Neural crest cell (in vitro differentiated cells): ENCODE measurements at places on chromosomes 11 and 22. TPM values are rescaled to one million over a fixed set of nuclear protein-coding genes. Genes with fewer than 3 reads are reported as not detected.
A peak's percentile ranks its signal among the peaks of the same experiment; 100 is the strongest.

The CTSW gene
- not detected in 2 replicates for total RNA-seq

GRCh38 chr11:92627615-92628256, 341.7 kb upstream of the MTNR1B start:
- no peaks in the 10 kb centered on the region for H3K27me3 ChIP-seq
- DNase-seq: no peak
- no peak overlapping the region for H3K4me3 ChIP-seq
- peaks cover 58% of the 10 kb centered on the region for H3K4me1 ChIP-seq
- H3K36me3 ChIP-seq: peaks cover 5% of the 10 kb centered on the region

- no peak for DNase-seq
- no peak overlapping the region for H3K27ac ChIP-seq
- H3K36me3 ChIP-seq: no peaks in the 10 kb centered on the region
- peaks cover 12% of the 10 kb centered on the region for H3K4me1 ChIP-seq
These were observed 566.2 kb downstream of the TMEM135 start for GRCh38 chr11:87603887-87604286.

The CAPN5 gene
- 25.8 and 26.2 TPM in 2 replicates for total RNA-seq

The SHANK2 gene
- 7.6 and 10.0 TPM in 2 replicates for total RNA-seq

GRCh38 chr11:118060869-118061268, 16.0 kb upstream of the TMPRSS4 start:
- DNase-seq: no peak
- H3K27me3 ChIP-seq: no peaks in the 10 kb centered on the region
- H3K36me3 ChIP-seq: no peaks in the 10 kb centered on the region
- H3K4me3 ChIP-seq: no peak overlapping the region
- H3K4me1 ChIP-seq: peaks cover 7% of the 10 kb centered on the region

The GGTLC2 gene
- not detected in 2 replicates for total RNA-seq

The MS4A15 gene
- total RNA-seq: not detected in 2 replicates

DNA sequence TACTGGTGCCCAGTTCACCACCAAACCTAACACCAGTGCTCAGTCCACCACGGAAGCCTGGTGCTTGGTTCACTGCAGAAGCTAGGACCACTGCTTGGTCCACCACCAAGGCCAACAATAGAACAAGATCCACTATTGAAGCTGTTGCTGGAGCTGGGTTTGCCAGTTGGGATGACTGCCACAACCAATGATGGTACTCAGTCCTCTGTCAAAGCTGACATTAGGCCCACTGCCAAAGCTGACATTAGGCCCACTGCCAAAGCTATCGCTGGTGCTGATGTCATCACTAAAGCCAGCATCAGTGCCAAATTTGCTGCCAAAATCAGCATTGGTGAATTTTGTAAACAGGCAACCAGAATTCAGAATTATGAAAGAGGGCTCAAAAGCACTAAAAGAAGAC, 1850.2 kb upstream of the RAG2 start:
- H3K27me3 ChIP-seq: no peaks in the 10 kb centered on the region
- H3K27ac ChIP-seq: no peak overlapping the region
- no peak for DNase-seq

The ADM gene
- 12.3 and 13.9 TPM in 2 replicates for total RNA-seq

The THAP12 gene
- total RNA-seq: 55.2 and 62.0 TPM in 2 replicates

The OR52I2 gene
- total RNA-seq: not detected in 2 replicates

DNA sequence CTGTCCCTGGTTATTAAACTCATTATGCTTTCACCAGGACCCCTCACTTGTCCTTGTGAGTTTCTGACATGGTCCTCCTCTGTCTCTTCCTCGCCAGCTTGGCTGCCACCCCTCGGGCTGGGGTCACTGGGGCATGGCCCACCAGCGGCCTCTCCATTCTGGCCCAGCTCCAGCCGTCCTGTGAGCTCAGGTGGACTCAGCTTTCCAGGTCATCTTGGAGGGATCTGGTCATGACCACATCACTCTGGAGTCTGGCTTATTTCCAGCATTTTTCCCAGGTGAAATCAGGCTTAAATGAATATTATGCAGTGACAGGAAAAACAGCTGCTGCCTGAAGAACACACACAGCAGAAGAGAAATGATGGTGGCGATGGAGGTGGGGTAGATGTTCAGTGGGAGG, 224.5 kb downstream of the ADAMTS15 start:
- peaks cover 3% of the 10 kb centered on the region for H3K36me3 ChIP-seq
- H3K27me3 ChIP-seq: no peaks in the 10 kb centered on the region
- H3K4me1 ChIP-seq: peaks cover 35% of the 10 kb centered on the region
- no peak for DNase-seq

DNA sequence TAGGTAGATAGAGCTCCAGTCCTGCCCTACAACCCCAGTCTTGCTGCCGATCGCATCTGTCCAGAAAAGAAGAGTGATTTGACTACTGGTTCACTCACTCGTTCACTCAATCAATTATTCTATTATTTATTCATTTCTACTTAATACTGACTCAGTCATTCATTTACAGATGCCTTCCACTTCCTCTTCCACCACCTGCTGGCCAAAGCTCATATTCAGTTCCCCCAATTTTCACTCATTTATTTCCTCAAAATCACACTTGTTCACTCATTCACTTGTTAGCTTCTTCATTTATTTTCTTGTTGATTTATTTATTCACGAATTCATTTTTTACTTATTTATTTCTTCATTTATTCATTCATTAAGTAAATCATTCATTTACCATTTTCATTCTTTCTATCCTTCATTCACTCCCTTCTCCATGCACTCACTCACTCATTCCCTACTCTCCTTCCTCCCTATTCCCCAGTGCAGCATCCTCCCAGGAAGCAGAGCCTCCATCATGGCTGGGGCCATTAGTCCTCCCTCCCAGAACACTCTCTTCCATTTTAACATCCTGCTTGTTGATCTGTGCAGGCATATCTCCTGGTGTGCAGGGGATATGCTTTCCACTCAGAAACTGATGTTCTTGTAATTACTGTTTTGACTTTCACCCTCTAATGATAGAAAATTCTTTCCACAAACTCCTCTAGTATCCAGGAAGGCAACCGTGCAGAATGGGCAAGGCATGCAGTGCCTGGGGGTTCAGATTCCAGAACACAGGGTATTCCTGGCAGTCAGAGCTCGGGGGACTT, 281.0 kb downstream of the TENM4 start:
- no peak overlapping the region for H3K4me3 ChIP-seq
- H3K36me3 ChIP-seq: no peaks in the 10 kb centered on the region
- H3K27ac ChIP-seq: peak overlapping the region; percentile 36
- H3K27me3 ChIP-seq: no peaks in the 10 kb centered on the region
- no peak for DNase-seq
- peaks cover 10% of the 10 kb centered on the region for H3K4me1 ChIP-seq

DNA sequence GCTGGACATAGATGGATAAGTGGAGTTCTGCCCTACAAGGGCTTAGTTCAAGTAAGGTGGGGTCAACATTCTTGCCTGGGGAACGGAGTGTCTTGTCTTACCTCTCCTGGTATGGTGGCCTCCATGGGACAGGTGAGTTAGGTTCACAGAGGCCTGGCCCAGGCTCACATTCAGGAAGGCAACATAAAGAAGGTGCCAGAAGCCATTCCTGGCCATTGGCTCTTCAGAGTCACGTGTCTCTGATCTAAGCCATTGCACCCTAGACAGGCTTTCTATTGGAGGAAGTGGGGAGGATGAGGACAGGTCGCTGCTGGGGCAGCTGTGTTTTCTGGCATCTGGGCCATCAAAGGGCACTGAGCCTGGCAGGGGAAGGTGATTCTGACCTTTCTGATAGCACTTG, 14.8 kb downstream of the LMO2 start:
- no peak for DNase-seq
- no peak overlapping the region for H3K27ac ChIP-seq
- no peak overlapping the region for H3K4me3 ChIP-seq

The OR5D14 gene
- not detected in 2 replicates for total RNA-seq

GRCh38 chr22:22955866-22956535, 68.4 kb downstream of the IGLL5 start:
- no peak overlapping the region for H3K4me3 ChIP-seq
- peak; percentile 69 for DNase-seq
- H3K36me3 ChIP-seq: no peaks in the 10 kb centered on the region
- no peak overlapping the region for H3K27ac ChIP-seq
- H3K27me3 ChIP-seq: peaks cover 72% of the 10 kb centered on the region

The MPEG1 gene
- not detected in 2 replicates for total RNA-seq

DNA sequence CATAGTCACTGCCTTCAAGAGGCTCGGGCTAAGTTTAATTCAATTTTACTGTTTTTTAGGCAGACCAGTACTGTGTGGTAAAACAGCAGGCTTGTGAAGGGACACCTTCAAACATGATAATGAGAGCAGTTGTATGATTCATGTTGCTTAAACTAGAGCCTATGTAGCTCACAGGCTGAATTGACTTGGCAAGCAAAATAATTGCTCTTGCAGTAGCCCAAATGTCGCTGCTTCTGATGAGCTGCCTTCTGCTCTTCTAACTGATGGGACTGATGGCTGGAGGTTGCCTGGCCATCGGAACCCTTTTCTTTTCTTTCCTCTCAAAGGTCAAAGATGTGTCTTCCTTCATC, 137.6 kb downstream of the MAML2 start:
- peaks cover 67% of the 10 kb centered on the region for H3K4me1 ChIP-seq
- H3K4me3 ChIP-seq: no peak overlapping the region
- DNase-seq: no peak
- no peak overlapping the region for H3K27ac ChIP-seq

DNA sequence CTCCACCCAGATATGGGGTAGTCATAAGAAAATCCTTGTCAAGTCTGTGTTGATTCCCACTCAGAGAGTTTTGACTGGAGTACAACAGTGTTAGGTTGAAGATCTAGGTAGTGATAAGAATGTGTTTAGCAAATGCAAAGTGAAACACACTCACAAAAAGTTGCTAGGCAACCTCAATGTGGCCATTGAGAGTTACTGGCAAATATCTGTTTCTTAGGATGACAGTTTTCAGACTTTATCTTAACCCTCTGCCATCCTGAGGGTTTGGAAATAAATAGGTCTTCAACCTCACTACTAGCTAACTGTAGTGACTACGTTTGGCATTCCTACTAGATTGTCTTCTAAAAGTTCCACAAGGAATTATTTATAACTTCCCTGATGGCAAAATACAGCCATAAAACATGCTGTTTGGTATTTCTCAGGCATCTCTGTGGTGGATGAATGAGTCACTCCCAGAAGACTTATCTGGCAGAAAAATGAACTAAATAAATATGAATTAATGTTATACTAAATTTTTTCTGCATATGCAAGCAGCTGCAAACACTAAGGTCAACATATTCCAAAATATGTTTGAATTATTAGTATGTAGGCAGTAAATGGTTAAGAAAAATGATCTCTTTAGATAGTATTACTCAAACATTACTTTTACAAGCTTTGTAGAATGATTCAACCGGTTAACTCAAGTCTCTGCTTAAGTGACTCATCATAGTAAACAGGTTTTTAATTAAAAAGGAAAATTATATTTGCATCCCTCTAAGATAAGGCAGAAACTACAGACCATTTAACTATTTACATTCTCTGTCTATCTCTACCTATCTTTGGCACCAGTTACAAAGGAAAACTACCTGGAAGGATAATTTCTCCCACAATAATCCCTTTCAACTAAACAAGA, 17.1 kb upstream of the SYTL2 start:
- no peaks in the 10 kb centered on the region for H3K36me3 ChIP-seq
- DNase-seq: no peak
- H3K4me3 ChIP-seq: no peak overlapping the region

GRCh38 chr11:35148163-35148837, 9.3 kb downstream of the CD44 start:
- H3K4me3 ChIP-seq: no peak overlapping the region
- H3K4me1 ChIP-seq: no peaks in the 10 kb centered on the region
- H3K27me3 ChIP-seq: peaks cover 3% of the 10 kb centered on the region
- H3K36me3 ChIP-seq: no peaks in the 10 kb centered on the region
- no peak for DNase-seq
